ENCODE measurements at places on chromosomes 6 and 20.
A peak's percentile ranks its signal among the peaks of the same experiment; 100 is the strongest.

GRCh38 chr6:20302702-20303251 is 90.5 kb upstream of the MBOAT1 start:
- DNase-seq = no peak

- DNase-seq = no peak
These were observed 247.4 kb downstream of the TBC1D32 start for GRCh38 chr6:121086876-121087275.

- DNase-seq = no peak
These were observed 85.9 kb downstream of the THBS2 start for GRCh38 chr6:169167581-169168301.

DNA sequence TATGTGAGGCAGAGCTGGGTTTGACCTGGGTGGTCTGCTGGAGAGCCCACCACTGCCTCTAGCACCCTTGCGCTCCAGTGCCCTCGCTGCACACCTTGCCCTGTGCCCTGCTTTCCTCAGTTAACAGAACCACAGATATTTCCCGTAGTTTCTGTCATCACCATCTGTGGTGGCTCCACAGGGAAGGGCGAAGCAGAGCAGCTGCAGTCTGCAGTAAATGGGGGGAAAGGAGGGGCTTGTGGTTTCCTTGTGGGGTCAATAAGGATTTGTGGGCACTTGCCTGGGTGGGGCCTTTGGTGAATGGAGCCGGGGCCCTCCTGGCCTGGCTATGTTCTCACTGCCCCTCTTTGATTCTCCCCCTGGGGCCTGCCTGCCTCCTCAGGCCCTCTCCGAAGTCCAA is 21.2 kb upstream of the CCDC167 start:
- DNase-seq = no peak

DNA sequence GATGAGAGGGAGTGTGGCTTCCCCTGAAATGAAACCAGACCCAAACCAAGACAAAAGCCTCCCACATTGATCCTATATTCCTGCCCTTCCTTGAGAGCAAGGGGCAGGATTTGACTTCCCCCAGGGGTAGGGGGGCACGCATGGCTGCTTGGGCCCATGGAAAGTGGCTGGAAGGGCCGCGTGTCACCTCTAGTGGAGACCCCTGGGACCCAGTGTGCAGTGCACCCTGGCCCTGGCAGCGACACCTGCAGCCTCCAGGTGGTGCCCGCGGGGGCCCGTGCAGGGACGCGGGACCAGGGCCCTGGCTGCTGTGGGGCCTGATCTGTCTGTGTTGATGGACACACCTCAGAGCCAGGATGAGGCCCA is 18.0 kb upstream of the SLCO4A1 start:
- no peak for DNase-seq

DNA sequence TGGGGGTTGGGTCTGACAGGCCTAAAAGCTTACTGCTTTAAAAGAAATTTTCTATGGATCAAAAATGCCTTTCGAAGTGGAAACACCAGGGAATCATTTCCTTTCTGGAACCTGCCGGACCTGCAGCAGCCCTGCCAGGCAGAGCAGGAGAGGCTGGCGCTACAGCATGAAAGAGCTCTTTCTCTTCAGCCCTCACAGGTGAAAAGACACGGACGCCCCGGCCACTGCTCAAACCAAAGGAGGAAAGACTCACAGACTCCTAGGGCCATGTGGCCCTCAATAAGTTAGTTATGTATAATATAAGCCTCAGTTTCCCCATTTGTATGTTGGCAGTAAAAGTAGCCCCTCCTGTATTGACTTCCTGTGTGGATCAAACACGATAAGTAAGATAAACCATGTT is 8.3 kb downstream of the SCML4 start:
- DNase-seq = no peak

- peak; percentile 27 for DNase-seq
These were observed 159.0 kb downstream of the ZNF217 start for GRCh38 chr20:53434662-53435061.

DNA sequence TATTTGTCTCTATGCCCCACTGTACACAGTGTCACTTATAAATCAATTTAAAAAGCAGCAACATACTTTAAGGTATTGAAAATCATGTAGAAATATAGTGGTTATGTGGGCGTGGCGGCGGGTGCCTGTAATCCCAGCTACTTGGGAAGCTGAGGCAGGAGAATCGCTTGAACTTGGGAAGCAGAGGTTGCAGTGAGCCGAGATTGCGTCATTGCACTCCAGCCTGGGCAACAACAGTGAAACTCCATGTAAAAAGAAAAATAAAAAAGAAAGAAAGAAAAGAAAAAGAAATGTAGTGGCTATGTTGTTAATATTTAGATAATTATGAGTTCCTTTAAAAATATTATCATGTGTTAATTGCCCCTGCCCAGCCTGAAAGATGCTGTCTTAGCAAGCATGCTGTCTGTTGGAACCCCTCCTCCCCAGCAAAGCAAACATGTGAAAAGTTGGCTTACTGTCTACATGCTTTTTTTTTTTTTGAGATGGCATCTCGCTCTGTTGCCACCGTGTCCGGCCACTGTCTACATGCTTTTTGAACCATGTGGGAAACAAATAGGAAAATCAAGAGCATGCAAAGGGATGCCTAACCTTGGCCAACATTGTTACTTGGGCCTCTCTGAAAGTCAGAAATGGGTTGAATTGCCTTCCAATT is 151.4 kb upstream of the TSHZ2 start:
- no peak for DNase-seq

DNA sequence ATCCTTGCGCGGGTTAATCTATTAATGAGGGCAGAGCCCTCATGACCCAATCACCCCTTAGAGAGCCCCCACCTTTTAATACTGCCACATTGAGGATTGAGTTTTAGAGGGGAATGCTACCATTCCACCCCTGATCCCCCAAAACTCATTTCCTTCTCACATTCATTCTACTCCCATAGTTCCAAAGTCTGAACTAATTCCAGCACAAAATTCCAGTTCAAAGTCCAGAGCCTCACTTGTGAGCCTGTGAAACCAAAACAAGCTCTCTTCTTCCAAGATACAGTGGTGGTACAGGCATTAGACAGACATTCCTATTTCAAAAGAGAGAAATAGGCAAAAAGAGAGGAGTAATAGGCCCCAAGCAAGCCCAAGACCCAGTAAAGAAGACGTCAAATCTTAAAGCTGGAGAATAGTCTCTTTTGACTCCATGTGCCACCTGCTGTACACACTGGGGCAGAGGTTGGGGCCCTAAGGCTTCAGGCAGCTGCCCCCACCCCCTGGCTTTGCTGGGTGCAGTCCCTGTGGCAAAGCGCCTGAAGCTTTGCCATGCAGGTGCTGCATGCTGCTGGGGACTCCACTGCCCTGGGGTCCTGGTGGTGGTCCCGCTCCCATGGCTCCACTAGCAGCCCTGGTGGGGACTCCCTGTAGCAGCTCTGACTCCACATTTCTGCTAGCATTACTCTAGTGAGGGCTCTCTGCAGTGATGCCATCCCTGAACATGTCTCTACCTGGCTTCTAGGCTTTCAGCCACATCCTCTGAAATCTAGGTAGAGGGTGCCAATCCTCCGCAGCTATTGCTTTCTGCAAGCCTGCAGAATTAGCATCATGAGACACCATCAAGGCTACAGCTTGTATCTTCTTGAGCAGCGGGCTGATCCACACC is 41.3 kb downstream of the RSPH3 start:
- DNase-seq = no peak

GRCh38 chr6:100775667-100776066 is 105.5 kb downstream of the ASCC3 start:
- no peak for DNase-seq

Data from NCI-H774 (cell line).